Effector memory CD4-positive, alpha-beta T cell (primary cell): ENCODE measurements at places on chromosomes 5 and 9.

DNA sequence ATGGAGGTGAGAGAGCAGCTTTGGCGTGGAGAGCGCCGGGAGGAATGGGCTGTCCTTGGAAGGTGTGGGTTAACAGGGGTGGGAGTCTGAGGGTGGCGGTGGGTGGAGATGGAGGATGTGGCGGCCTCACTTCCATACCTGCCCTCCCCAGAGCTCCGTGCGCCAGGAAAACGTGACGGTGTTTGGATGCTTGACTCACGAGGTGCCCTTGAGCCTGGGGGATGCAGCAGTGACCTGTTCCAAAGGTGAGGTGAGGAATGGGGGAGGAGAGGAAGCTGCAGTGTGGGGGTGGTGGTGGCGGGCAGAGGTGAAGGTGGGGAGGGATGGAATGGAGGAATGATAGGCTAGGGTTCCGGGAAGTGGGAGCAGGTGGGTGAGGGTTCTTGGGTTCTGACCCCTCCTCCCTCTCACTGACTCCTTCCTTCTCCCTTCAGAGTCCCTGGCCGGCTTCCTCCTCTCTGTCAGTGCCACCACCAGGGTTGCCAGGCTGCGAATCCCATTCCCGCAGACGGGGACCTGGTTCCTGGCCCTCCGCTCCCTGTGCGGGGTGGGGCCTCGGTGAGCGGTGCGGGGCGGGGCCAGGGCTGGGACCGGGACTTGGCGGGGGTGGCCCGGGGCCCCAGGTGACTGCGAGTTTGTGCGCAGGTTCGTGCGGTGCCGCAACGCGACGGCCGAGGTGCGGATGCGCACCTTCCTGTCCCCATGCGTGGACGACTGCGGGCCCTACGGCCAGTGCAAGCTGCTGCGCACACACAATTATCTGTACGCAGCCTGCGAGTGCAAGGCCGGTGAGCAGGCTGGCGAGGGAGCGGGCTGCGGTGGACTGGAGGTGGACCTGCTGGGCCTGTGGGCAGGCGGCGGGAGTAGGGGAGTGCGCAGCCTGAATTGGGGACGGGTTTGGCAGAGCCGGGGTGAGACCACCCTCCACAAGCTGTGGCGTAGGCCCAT, 17.1 kb downstream of the TMEM8B start:
- no peaks in the 10 kb centered on the region for H3K36me3 ChIP-seq
- H3K27me3 ChIP-seq: no peaks in the 10 kb centered on the region
- DNase-seq: no peak
- H3K4me3 ChIP-seq: no peak overlapping the region
- peak overlapping the region; percentile 29 for H3K27ac ChIP-seq

DNA sequence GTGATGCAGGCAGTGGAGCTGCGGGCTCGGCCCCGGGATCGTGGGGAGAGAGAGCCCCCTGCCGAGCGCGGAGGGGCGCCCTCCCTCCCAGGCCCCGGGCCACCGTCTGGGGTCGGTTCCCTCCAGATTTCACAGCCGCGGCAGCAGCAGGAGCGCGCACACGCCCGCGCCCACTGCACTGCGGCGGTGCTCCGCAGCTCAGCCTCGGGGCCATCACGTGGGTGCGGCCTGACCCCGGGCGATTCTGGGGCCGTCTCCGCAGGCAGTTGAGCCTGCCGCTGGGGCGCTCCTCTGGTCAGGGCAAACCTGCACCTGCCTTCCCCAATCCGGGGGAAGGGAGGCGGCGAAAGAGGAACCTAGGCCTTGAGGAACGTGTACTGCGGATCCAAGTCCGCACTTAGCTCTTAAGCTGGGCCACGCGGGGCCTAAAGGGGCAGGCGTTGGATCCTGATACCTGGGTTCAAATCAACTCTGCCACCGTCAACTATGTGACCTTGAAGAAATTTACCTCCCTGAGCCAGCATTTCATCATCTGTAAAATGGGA, 9.4 kb upstream of the DELE1 start:
- no peak overlapping the region for H3K27ac ChIP-seq
- no peak for DNase-seq
- H3K4me3 ChIP-seq: peak overlapping the region; percentile 20
- H3K36me3 ChIP-seq: no peaks in the 10 kb centered on the region
- H3K27me3 ChIP-seq: peaks cover 14% of the 10 kb centered on the region

- no peaks in the 10 kb centered on the region for H3K36me3 ChIP-seq
- no peak for DNase-seq
- H3K27ac ChIP-seq: no peak overlapping the region
Measured at GRCh38 chr5:92332039-92332438, 948.9 kb upstream of the ARRDC3 start.

DNA sequence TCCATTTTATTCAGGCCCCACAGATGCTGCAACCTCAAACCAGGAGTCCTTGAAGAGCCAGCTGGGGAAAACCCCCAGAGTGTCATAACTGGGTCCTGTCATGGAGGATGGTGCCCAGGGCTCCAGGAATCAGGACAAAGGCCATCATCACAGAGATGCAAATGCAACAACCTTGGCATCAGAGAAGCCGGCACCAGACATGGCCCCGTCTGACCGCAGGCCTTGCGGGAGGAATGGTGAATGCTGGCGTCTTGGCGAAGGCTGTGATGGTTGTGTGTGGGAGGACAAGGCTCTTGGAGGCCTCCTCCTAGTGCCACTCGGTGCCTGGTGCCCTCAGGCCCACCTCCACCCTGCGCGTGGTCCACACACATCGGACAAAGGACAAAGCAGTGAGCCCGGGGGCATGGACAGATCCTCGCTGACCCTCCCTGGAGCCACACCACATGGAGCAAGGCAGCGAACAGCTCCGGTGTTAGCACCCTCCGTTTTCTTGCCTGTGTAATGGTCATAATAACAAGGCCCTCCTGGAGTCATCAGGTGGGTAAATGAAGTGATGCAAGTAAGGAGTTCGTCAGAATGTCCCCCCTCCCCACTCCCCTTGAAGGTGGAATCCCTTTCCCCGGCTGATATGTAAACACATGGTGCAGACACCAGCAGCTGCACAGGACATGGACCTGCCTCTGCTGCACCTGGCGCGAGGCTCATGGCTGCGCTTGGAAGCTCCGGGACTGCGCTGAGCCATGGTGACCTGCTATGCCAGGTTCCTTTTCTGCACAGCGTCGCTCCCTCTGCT, 380.7 kb downstream of the IRX2 start:
- no peaks in the 10 kb centered on the region for H3K36me3 ChIP-seq
- no peaks in the 10 kb centered on the region for H3K4me1 ChIP-seq
- H3K27me3 ChIP-seq: no peaks in the 10 kb centered on the region
- no peak overlapping the region for H3K27ac ChIP-seq

DNA sequence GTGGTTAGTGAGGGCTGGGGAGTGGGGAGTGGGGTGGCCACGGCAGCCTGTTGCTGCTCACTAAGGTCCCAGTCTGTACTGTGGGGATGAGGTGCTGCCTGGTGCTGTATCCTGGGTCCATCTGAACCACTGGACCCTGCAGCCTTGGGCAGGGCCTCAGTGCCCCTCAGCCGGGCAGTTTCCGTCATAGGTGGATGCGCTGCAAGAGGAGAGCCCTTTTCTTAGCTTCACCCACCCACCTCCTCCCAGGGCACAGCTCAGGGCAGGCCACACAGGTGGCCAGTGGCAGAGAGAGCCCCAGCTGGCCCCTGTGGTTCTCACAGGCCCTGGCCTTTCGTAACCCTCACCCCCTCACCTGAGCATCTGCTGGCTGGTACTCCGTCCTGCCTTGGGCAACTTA, 46.2 kb downstream of the WNK2 start:
- no peak for DNase-seq
- no peaks in the 10 kb centered on the region for H3K36me3 ChIP-seq
- H3K27ac ChIP-seq: no peak overlapping the region
- no peak overlapping the region for H3K4me3 ChIP-seq

DNA sequence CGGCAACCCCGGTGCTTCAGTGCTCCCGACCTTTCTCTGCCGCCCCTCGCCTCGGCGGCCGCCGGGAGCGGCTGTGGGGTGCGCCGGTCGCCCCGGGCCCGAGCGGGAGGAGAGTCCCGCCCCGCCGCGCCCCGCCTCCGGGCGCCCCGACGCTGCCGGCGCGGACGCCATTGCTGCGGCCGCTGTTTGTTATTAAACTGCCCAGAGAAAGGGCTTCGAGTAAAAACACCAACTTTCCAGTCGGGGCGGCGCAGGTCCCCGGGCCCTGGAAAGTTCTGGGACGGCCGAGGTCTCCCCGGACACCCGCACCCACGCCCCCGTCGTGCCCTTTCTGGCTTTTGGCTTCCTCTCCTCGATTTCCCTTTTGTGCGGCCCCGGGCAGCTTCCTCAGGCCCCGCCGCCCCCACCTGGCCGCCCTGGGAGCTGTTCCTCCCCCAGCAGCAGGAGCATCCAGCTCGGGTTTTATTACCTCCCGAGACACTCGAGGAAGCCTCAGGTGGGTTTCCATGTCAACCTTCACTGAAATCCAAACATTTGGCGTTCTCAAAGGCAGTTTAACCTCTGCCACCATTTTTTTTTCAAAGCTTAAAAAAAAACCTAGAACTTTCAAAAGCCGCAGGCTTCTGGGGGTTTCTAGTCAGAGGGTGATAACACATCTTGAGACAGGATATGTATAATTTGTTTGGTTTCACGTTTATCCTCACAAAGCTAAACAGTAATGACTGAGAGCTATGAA, 334.4 kb downstream of the CWC27 start:
- DNase-seq: peak; percentile 22
- H3K36me3 ChIP-seq: no peaks in the 10 kb centered on the region
- H3K27ac ChIP-seq: peak overlapping the region; percentile 73

DNA sequence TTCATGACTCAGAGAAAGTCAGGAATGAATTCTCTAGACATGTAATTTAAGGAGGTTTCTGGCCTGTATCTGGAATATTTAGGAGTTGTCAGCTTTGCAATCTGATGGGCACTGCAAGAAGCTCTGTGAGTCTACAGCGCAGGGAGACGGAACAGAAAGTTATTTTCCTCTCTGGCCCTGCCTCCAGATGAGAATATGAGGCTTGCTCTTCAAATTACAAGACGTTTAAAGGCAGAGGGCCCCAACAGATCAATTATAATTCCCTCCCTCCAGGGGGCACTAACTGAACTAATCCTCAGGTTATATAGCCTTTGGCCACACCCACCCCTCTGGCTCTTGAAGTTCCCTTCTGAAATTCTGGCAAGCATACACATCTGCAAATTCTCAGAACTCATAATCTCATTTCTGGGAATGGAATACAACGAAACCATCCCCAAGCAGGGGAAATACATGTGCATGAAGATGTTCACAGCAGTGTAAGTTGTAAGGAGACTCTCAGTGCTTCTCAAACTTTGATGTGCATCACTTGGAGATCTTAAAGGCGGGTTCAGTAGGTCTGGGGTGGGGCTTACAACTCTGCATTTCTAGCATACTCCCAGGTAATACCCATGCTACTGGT, 307.6 kb downstream of the CWC27 start:
- H3K4me1 ChIP-seq: no peaks in the 10 kb centered on the region
- no peak overlapping the region for H3K4me3 ChIP-seq
- H3K36me3 ChIP-seq: no peaks in the 10 kb centered on the region
- H3K27me3 ChIP-seq: no peaks in the 10 kb centered on the region
- no peak overlapping the region for H3K27ac ChIP-seq
- DNase-seq: peak; percentile 21

GRCh38 chr9:101366038-101366756, 18.6 kb downstream of the BAAT start:
- no peaks in the 10 kb centered on the region for H3K36me3 ChIP-seq
- H3K27ac ChIP-seq: no peak overlapping the region
- H3K4me3 ChIP-seq: no peak overlapping the region
- H3K4me1 ChIP-seq: no peaks in the 10 kb centered on the region
- no peak for DNase-seq
- no peaks in the 10 kb centered on the region for H3K27me3 ChIP-seq
